ENCODE measurements at places on chromosomes 4 and X.

- no peak for DNase-seq
Measured at GRCh38 chr4:88570001-88570400, 22.3 kb upstream of the HERC3 start.

- DNase-seq = no peak
Measured at GRCh38 chr4:143514901-143515300, 1.4 kb downstream of the SMARCA5 start.

DNA sequence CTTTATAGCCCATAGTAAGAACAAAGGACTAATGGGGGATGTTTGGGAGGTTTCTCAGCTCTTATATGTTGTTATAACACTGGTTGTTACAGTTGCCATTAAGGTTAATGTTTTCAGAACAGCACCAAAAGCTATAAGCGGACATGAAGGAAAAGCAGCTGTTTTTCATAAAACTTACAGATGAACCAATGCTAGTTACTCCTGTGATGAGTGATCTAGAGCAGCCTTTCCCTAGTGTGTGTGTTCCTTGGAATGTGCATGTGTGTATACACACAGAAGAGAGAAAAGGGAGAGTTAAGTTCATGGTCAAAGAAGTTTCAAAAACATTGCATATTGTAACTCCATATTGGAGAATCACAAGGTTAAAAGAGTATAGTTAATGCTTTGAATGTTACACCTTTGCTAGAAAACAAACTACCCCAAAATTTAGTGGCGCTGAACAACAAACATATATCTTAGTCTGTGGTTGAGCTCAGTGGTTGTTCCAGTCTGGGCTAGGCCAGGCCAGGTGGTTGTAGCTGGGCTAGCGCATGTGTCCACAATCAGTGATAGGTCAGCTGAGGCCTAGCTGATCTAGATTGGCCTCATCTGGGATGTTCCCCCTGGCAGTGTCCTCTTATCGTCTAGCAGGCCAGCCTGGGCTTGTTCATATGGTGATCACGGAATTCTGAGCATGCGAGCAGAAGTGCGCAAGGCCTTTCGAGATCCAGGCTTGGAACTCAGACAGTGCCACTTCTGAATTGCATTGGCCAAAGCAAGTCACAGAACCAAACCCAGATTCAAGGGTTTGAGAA is 151.0 kb downstream of the NHS start:
- no peak for DNase-seq

DNA sequence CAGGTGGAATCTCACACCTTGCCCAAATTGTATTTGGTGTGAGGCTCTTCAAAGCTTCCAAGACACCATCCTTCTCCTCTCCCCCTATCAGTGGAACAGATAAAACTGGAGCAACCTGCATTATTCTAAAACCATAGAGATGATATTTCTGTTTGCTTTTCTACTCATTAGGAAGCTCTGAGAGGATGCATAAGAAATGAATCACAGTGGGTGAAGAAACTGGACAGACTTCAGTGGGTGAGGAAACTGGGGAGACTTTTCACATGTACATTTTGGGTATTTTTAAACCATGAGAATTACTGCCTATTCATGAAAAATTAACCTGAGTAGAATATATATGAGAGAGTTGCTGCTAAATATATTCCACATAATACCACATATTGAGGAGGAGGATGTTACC is 16.4 kb downstream of the HAND2 start:
- no peak for DNase-seq

GRCh38 chr4:40800064-40800463 is 50.3 kb downstream of the NSUN7 start:
- DNase-seq = no peak

DNA sequence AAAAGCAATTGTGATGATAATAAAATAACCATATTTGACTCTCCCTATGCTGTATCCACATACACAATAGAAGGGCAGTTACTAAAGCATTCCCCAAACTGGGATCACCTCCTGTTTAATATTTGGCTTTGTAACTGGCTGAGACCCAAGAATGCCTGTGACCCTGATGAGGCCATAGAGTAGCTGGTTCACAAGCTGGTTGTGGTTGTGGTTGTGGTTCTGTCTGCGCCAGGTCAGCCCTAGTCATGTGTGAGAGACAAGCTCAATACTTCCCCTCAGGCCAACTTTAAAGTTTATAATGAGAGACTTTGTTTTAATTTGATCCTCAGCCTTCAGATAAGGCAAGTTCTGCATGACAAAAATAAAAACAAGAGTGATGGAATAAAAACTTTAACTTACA is 209.9 kb downstream of the PARM1 start:
- DNase-seq = no peak

- DNase-seq = no peak
Measured at GRCh38 chr4:153427363-153428071, 38.6 kb upstream of the TMEM131L start.

- no peak for DNase-seq
Measured at GRCh38 chrX:134886002-134886596, 104.7 kb upstream of the SMIM10 start.

DNA sequence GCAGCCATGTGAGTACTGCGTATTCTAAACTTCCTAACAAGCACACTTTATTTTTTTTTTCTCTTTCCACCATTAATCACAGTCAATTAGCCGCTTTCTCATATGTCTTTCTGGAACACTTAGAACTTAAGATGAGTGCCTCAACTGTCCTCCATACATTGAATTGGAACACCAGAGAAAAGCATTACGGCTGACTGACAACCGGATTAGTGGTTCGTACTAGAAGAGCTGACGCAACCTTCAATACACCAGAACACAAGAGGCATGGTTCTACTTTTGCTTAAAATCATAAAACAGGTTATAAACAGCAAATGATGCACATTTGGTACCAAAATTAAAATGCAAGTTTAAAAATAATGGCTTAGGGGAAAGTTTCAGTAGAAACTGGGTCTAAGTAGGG is 3.3 kb downstream of the TMEM47 start:
- DNase-seq = no peak

GRCh38 chr4:53716011-53716410 is 124.7 kb upstream of the LNX1 start:
- no peak for DNase-seq

GRCh38 chrX:70454441-70455365 is 10.1 kb downstream of the DLG3 start:
- peak; percentile 27 for DNase-seq

GRCh38 chr4:921830-922331 is 10.2 kb downstream of the GAK start:
- DNase-seq = no peak

DNA sequence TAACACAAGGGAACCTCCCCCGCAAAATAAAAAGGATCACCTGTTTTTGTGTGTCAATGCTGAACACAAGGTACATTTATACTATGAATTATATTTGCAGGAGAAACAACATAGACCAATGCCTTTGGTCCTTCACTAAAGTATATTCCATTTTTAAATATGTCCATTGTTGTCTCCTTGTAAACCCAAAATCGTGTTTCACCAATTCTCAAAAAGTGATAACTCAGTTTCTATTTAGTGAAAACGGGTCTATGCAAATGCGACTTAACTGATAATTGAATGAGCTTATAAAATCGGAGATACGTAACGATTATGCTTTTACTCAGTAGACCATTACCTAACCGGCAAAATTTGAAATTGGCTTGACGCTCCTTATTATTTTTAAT is 2.1 kb downstream of the BRWD3 start:
- DNase-seq = no peak

- DNase-seq = no peak
Measured at GRCh38 chrX:108018656-108019381, 26.0 kb upstream of the VSIG1 start.

DNA sequence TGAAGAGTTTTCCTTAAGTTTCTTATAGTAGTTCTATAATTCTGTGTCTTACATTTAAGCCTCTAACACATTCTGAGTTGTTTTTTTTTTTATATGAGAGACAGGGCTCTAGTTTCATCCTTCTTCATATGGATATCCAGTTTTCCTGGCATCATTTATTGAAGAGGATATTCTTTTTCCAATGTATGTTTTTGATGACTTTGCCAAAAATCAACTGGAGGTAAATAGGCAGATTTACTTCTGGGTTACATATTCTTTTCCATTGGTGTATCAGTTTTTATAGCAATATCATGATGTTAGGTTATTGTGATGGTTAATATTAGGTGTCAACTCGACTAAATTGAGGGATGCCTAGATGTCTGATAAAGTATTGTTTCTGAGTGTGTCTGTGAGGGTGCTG is 650.7 kb upstream of the GRID2 start:
- no peak for DNase-seq

DNA sequence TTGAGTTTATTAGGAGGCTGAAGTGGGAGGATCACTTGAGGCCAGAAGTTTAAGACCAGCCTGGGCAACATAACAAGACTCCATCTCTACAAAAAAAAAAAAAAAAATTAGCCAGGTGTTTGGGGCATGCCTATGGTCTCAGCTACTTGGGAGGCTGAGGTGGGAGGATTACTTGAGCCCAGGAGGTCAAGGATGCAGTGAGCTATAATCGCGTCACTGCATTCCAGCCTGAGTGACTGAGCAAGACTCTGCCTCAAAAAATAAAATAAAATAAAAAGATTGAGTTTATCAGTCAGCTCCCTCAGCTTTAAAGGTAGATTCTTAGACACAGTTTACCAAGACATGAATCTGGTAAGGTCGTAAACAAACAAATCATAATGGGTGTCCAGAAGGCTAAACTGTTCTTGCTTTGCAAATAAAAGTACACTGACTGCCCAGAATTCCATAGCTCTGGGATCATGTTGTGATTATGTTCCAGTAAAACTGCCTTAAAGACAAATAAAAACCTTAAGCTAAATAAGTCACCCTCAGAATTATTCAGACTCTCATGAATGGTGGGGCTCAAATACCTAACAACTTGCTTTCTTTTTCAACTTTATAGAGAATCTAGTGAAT is 18.7 kb downstream of the APOO start:
- DNase-seq = no peak

GRCh38 chr4:16088601-16089000 is 4.8 kb upstream of the PROM1 start:
- DNase-seq = no peak

- no peak for DNase-seq
Measured at GRCh38 chr4:126779436-126780166, 853.2 kb upstream of the INTU start.

GRCh38 chr4:158805635-158806471 is 37.0 kb downstream of the FNIP2 start:
- DNase-seq = no peak

DNA sequence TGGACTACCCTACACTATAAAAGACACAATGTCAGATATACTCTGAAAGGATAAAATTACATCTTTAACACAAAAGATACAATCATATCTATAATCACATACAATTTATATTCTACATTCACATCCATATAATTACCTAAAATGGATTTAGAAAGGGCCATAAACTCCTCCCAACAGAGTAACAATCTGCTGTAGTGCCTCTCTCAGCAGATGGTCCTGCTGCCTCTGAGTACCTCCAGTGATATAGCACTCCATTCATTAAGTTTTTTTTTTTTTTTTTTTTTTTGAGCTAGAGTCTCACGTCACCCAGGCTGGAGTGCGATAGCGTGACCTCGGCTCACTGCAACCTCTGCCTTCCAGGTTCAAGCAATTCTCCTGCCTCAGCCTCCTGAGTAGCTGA is 7.4 kb downstream of the ANKRD37 start:
- no peak for DNase-seq

GRCh38 chr4:168139336-168139735 is 47.0 kb downstream of the ANXA10 start:
- DNase-seq = no peak

GRCh38 chrX:100895365-100896075 is 21.4 kb upstream of the NOX1 start:
- no peak for DNase-seq

DNA sequence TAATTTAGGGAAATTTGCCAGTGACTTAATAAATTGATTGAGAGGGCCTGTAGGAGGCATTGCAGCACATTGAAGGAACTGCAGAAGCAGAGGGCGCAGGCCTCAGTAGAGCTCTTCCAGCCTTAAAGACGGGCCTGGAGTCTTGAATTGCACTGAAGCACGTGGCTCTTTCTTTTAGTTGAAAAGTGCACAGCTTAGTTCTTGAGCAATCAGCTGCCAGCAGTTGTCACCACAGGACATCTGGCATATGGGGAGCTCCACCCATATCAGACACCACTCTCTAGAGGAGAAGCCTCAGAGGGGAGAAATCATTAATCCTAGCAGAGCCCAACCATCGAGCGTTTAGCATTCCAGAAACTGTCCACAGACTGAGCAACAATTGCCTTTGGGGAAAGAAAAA is 16.0 kb upstream of the FGF16 start:
- no peak for DNase-seq

DNA sequence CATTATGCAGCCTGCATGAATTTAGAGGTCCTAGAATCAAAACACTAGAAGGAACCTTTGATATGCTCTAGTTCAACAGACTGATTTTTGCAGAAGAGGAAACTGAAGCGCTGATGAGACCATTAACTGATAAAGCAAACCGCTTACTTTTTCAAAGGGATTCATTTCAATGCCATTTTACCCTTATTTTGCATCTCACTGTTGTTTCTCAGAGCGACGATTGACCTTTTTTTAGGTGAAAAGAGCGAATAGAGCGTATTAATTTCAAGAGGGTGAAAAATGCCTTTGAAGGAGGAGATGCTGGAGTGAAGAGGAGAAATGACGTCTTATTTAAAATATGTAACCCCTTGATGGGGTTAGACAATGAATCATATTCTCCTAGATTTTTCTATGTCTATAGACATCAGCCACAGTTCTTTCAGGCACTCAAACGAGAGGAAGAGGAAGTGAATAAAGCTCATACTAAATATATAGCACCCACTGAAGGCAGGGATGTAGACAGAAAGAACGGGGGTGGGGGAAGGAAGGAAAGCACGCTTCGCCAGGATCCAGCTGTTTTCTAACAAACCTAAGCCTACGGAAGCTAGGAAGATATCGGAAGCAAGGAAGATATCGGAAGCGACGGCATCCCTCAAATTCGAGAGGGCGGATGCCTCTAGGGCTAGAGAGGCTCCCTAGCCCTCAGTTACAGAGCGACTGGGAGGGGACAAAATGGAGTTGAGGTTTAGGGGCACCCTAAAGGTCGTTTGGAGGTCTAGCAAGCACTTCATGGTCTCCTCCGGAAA is 848 bp downstream of the ACSL4 start:
- DNase-seq = no peak

DNA sequence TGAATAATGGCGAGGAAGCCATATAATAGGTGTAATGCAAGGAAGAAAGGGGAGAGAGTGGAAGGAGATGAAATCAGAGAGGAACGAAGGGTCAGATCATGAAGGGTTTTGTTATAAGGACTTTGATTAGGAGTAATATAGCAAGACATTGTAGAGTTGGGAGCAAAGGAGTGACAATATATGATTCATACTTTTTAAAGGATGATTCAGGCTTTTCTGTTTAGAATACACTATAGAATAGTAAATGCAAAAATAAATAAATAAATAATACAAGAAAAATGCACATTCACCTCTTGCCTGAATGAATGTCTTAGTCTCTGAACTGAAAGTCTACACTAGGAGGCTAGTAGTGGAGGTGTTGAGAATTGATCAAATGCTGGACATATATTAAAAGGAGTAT is 1524.4 kb upstream of the AGA start:
- DNase-seq = no peak

GRCh38 chr4:183960046-183960420 is 54.9 kb downstream of the STOX2 start:
- no peak for DNase-seq

- DNase-seq = no peak
Measured at GRCh38 chr4:98803251-98803650, 125.7 kb downstream of the EIF4E start.
